ENCODE measurements at places on chromosomes 12 and 14.

DNA sequence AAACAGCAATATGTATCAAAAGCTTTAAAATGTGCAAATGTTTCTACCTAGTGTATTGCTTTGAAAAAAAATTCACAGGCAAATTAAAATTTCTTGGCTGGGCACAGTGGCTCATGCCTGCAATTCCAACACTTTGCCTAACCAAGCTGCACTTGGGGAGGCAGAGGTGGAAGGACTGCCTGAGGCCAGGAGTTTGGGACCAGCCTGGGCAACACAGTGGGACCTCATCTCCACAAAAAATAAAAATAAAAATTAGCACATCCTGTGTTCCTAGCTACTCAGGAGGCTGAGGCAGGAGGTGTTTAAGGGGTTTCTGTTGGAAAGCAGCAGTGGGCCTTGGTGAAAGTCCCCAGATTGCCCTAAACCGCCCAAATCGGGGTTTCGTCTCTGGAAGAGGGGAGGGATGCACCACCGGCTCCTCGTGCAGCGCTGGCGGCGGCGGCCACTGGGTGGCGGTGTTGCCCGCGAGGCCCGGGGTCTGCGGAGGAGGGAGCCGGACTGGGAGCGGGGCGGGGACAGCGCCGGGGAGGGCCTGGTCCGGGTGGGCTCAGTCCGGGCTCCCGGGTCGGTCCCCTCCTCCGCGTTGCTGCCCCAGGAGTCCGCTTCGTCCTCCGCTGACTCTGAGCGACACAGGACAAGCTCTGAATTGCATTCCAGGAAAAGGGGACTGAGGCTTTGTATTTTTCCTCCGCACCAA lies 265.6 kb downstream of the AACS start:
- peak; percentile 18 for DNase-seq

DNA sequence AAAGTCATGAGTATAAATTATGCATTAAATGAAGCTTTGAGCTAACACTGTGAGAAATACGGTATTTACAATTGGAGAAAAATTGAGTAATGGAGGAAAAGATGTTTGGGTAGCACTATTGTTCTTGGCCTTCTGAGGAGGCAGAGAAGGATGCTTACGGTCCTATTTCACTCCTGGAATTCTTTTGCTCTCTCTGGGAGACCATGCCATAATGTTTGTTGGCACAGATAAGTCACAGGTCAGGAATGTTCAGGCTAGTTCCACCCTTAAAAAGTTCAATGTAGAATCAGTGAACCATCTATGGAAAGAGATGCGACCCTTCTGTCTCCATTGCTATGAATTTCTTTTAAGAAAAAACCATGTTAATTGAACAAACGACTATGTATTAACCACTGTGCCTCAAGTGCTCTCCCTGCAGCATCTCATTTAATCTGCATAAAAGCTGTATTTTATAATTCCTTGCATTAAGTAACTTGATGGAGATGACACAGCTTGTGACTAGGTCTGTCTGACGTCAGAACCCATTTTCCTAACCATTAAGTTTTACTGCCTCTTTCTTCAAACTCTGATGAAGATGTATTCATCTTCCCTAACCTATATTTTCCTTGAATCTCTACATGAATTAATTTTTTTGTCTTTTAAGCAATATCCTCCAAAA lies 9.5 kb downstream of the BATF start:
- no peak for DNase-seq

- no peak for DNase-seq
Observed at GRCh38 chr12:109940339-109940923, 40.4 kb downstream of the TCHP start.

DNA sequence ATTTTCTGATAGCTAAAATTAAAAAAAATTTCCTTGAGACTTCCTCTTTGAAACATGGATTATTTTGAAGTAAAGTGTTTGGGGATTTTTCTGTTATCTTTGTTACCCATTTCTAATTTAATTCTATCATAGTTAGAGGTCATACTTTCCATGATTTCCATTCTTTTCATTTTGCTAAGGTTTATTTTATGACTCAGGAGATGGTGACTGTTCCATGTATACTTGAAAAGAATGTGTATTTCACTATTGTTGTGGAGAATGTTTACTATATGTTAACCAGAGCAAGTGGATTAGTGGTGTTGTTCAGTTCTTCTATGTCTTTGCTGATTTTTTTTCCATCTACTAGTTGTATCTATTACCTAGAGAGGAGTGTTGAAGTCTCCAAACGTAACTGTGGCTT lies 250.5 kb upstream of the PELI2 start:
- no peak for DNase-seq

- DNase-seq, result no peak
Observed at GRCh38 chr14:47596860-47597259, 78.5 kb downstream of the MDGA2 start.

- no peak for DNase-seq
Observed at GRCh38 chr12:113241191-113242025, 20.1 kb downstream of the TPCN1 start.

DNA sequence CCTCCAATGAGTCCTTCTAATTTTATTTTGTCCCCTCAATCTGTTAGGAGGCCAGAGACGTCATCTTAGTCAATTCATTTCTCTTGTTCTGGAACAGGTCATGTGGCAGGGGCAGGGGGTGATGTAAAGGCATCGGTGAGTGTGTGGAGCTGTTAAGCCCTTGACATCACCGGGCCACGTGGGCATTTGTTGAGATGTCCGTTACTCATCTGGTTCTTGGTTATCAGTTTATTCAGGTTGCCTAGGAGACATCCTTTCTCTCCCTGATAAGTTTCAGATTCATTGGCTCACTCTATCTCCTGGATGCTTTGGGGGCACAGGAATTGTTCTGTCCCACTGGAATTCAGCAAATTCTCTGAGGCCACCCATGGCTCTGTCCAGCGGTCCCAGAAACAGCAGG lies 33.6 kb upstream of the SEL1L start:
- DNase-seq, result no peak

- no peak for DNase-seq
Observed at GRCh38 chr14:94009767-94010166, 12.7 kb downstream of the CCDC197 start.

DNA sequence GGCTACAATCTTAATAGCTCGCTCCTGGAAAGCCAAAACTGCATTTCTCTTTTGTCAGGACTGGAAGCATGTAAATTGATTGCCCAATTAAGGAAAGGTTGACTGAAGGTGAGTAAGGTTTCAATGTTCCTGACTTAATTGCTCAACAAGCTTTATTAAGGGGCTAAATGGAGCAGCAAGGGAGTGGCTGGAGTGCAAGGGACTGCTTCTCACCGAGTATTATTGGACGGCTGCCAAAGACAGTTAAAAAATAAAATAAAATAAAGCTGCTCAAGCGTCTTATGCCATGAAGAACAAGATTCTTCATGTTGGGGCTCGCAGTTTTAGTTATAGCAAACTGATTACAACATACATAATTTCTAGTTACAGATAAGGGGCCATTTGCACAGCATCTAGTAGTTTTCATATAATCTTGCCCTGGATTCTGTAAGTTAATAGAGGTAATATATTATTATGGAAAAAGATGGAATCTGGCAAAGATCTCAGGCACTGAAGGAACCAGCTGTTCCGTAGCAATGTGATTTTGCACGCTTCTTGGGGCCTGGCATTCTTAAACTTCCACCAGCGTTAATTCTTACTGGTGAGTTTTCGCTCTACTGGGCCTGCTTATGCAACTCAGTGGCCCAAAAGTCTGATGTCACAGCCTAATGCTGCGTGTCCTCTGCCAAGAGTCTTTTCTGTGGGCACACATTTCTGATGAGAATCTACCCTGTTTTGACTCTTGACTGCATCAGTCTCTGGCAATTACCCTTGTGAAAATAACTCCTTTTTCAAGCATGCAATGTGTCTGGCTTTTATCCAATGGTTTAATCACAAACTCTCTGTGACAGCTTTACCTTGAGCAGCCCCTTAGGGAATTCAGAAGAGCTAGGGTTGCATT lies 108.5 kb downstream of the SLC38A1 start:
- no peak for DNase-seq

GRCh38 chr12:17296882-17297281 lies 690.9 kb upstream of the LMO3 start:
- DNase-seq, result no peak
